Left ventricle myocardium superior (tissue), 1 donor: ENCODE measurements at places on chromosomes 2 and 18.

- DNase-seq: no peak
Observed at GRCh38 chr18:27699137-27699536, 477.8 kb downstream of the CDH2 start.

DNA sequence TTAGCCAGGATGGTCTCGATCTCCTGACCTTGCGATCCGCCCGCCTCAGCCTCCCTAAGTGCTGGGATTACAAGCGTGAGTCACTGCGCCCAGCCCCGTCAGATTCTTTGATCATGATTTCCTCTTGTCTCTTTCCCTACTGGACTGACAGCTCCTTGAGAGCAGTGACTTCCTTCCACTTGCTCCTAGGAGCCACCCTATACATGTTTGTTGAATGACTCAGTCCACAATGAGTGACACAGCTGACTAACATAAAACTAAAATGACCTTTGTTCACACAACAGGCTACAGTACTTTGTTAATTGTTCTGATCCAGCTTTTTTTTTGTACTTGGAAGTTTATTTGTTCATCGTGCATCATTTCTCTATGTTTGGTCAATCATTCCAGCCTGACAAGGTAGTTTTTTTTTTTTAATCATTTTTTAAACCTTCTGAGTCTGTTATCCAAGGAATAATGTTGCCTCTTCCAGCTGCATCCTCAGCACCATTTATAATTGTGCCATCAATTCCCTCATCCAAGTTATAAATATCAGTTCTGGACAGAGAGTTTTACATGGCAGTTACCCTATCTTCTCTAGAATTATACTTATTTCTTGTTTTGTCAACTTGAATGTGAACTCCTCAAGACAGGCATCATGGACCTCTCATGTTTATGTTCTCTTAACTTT lies 42.9 kb upstream of the TUBA3E start:
- no peak for DNase-seq

DNA sequence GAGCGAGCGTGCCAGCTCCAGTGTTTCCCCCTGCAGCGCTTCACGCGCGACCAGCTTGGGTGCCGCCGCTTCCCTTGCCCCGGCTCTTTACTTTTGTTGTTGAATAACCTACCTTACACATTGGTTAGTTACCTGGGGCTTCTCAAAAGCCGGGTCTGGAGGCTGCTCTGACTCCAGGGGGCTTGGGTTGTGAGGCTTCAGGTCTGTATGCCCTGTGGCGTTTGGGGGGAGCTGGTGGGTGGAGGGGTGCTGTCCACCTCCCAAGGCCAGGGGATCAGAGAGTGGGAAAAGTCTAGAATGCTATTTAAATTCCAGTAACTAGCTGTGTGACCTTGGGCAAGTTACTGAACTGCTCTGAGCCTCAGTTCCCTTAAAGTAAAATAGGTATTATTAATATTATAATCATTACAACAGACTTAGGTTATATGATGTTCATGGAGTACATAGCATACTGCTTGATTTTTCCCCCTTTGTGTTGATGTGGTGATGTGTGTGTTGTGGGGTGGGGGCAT lies 770 bp downstream of the LYPD6B start:
- DNase-seq: no peak

- DNase-seq: no peak
Observed at GRCh38 chr18:36364911-36365624, 67.6 kb downstream of the FHOD3 start.

- no peak for DNase-seq
Observed at GRCh38 chr2:25197336-25198208, 29.2 kb upstream of the POMC start.

GRCh38 chr2:20478961-20479360 lies 32.1 kb downstream of the RHOB start:
- DNase-seq: no peak

DNA sequence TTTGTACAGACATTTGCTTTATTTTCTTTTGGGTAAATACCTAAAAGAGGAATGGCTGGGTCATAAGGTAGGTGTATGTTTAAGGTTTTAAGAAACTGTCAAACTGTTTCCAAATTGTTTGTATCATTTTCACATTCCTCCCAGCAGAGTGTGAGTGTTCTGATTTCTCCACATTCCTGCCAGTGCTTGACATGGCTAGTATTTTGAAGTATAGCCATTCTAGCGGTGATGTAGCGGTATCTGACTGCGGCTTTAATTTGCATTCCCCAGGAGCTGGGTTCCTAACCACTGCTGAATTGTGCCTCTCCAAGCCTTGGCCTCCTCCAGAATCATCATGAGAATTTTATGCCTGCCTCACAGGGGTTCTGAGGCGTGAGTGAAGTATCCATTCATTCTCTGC lies 61.8 kb upstream of the ARL4C start:
- DNase-seq: no peak
